ENCODE measurements at places on chromosomes 5 and 9.

DNA sequence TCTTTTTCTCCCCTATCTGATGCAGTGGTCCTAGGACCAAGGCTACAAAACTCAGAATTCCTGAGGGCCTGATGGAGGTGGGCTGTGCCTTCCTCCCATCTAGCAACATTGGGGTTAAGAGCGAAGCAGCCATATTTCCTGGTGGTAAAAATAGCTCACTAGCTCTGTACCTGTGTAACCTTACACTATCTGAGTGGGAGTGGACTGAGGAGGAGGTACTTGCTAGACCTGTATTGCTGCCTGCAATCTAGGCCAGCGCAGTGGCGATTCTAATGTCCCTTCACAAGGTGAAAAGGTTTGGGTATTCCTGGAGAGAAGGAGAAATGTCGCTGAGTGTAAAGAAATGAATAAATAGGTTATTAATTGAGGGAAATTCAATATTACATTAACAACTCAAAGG lies 80.2 kb upstream of the LIFR start:
- DNase-seq: no peak

- DNase-seq: no peak
These were observed 143.2 kb upstream of the DMRT1 start for GRCh38 chr9:698276-698675.

- DNase-seq: peak; percentile 34
These were observed 146.0 kb downstream of the CACNA1B start for GRCh38 chr9:138023394-138024124.

- DNase-seq: peak; percentile 78
These were observed at the start of gene ENTREP1 for GRCh38 chr9:69324549-69325401. ENTREP1 (plus strand) TSS chr9:69325215; CDS start chr9:69325310, 95 bp downstream.

- DNase-seq: no peak
These were observed 91.8 kb upstream of the GLRA1 start for GRCh38 chr5:152016421-152016820.

- no peak for DNase-seq
These were observed 3.7 kb downstream of the PLAC8L1 start for GRCh38 chr5:146101646-146102045.

- no peak for DNase-seq
These were observed 97.6 kb downstream of the TLE1 start for GRCh38 chr9:81591791-81592190.

DNA sequence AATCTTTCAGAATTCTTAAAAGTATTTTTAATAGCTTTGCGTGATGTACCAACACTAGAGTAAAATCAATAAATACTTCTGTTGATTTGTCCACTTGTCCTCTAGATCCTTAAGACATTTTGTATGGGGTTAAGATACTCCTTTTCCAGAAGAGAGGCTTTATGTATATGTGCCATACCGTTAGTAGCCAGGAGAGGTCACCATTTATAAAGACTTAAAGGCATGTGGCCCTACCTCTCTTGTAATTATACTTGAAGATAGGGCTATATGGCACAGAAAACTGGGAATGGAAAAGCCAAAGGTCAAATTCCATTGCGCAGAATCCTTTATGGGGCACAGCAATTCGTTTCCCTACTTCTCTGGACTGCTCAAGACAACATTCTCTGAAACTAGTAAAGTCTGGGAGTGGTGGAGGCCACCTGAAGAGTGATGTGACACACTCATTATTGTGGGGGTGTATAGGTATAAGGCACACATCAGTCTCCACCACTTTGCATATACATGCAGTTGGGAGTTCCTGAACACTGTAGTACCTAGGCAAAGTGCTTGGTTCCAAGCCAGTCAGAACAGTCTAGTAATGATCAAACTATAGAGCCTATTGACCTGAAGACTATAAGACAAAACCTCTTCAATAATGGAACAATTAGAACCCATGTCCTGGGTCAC lies 140.1 kb upstream of the FBXL17 start:
- no peak for DNase-seq

DNA sequence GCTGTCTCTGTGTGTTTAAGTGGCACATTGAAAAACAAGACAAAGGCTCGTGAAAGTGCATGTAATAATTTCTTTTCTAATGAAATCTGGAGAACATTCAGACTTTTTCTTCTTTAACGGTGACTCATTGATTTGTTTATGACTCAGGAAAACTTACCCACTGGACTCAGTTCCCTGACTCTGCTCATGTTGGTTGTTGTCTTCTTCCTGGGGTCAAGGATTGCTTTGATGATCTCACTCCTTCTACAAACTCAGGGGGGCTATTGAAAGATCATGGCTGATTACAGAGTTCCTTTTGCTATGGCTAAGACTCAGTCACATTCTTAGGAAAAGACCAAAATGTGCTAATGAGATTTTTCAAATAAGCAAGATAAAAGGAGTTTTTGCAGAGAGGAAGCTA lies 141.1 kb upstream of the DAP start:
- DNase-seq: no peak

- DNase-seq: no peak
These were observed 4.5 kb downstream of the CCNH start for GRCh38 chr5:87408204-87408603.

DNA sequence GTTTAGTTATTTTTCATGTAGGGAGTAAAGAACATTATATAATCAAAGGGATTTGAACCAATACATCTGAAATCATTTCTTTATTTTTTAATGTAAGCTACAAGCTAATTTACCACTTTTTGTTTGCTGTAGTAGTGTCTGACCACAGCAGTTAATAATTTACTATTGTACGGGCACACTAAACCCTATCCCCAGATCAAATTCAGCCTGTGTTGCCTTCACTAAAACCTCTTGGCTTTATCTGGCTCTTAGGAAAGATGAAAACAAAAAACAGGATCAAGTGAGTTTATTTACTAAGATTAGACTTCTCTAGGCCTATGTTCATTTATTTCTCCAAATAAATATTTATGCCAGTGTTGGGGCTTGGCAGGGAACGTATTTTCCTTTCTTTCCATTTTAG lies 384.1 kb downstream of the EBF1 start:
- no peak for DNase-seq

- DNase-seq: peak; percentile 76
These were observed 708 bp downstream of the RXRA start for GRCh38 chr9:134326724-134327601.

DNA sequence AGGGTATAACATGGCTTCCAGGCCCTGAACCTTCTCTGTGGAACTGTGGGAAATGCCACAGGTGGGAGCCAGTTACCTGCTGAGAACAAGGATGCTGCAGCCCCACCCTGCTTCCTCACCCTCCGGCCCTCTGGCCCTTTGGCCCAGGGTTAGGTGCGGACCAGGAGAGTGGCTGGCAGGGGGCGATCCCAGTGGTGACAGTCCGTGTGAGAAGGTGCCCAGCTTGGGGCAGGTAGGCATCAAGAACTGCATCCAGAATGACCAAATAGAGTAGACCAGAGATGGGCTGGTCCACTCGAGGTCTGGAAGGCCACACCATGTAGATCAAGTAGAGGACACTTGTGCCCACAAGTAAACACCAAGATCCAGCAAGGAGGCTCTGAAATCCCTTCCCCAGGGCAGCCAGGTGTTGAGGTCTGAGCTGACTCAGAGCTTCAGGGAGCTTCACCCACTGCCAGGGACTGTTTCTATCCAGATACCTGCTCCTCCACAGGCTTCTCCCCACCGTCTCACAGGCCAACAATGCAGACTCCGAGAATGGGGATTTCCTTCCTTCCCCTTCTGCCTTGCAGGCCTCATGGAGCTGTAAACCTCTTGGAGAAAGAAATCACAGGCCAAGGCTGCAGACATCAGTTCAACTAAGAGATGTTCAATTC lies 61.4 kb upstream of the ZSWIM6 start:
- DNase-seq: no peak

DNA sequence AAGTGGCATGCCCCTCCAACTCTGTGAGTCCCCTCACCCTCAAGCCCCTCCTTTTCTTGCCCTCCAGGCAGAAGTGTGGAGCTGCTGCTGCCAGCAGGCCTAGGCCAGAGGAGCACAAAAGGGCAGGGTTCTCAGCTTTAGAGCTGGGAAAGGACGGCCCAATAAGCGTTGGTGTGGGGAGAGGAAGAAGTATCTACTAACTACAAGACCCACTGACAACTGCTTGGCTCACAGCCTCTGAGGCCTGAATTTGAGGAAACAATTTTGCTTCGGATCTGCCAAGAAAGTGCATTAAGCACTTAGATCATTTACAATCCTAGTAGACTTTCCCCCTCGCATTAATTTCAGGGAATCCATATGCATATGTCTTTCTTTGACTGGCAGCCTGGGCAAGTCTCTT lies 179.4 kb downstream of the SNX18 start:
- DNase-seq: no peak

DNA sequence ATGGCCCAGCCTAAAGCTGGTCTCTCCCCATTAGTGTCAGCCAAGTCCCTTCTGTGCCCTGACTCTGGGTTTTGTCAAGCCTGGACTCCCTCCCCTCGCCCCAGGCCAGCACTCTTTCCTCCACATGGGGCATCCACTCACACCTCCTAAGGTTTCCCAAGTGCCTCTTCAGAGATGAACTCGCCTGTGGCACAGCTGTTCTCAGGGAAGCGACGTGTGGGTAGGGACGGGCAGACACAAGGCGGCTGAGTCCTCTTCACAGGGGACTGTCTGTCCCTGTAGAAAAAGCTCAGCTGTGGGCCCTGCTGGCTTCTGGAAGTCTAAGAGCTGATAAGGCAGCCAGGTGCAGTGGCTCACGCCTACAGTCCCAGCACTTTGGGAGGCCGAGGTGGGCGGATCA lies 78.5 kb downstream of the CACNA1B start:
- DNase-seq: no peak

- no peak for DNase-seq
These were observed 3.4 kb downstream of the G3BP1 start for GRCh38 chr5:151775025-151775606.

GRCh38 chr5:84057211-84057610 lies 327.5 kb downstream of the EDIL3 start:
- no peak for DNase-seq

DNA sequence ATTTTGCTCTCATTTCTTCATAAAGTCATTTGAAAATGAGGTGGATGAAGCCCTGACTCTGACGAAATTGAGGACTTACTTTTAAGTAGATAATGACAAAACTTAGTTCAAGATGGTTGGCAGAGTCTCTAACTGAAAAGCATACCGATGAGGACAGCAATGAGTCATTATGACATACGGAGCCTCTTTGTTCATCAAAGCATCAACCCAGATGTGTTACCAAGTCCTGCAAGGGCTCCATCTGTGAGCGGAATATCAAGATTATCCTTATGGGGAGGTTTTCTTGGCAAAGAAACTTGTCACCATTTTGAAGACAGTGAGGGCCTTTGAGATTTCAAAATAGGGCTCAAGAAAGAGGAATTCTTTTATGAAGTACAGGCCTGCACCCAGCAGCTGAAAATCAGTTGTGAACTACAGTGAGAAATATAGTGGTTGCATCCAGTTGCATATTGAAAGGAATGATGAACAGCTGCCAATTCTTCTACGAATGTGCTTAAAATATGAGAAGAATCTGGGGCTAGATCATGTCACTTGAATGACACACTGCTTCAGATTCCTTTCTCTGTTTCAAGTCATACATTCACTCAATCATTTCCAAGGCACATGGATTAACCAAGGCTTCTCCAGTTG lies 86.6 kb upstream of the SLC24A2 start:
- no peak for DNase-seq

GRCh38 chr9:127792417-127793031 lies 6.7 kb downstream of the CDK9 start:
- DNase-seq: no peak

DNA sequence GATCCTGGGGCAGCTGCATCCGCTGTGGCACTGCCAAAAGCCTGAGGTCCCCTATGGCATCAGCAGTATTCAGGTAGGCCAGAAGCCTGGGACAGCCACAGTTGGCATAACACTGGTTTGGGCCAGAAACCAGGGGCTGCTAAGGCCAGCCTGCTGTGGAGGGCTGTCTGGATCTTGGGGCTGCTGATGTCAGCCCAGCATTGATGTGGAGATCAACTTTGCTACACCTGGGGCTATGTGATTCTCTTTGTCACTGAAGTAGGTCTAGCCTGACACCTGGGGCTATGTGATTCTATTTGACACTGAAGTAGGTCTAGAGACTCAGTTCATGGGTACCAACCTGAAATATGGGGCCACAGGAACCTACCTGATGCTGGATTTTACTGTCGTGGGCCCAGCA lies 411.5 kb downstream of the RASEF start:
- DNase-seq: no peak

DNA sequence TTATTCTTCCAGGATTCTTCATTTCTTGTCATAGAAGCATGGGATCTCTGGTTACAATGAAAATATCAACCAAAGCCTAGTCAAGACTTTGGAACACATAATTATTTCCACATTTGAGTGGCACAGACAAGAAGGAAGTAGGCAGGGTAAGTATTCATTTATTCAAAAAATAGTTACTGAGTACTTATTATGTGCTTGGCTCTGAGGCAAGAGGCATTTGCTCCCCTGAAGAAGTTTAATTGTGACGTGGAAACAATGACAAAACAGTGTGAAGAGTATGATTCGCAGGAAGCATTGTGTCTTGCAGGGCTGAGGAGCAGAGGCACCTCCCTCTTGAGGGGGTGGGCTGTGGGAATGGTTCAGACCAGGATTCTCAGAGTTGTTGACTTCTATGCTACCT lies 45.0 kb upstream of the TNFSF15 start:
- no peak for DNase-seq

DNA sequence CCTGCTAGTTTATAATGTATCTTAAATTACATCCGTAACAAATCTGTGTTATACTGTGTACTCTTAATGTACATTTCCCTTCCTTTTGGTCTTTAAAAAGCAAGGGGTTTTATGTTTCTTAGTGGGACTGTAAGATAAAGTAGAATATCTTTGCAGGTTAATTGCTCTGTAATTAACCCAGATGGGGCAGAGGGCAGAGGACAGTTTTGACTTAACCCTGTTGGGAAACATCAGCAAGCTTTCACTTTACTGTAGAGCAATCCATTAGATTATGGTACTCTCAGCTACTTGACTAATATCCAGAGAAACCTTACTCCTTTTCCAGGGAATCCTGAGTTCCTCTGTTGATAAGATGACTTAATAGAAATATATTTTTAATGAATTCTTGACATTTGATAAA lies 74.3 kb downstream of the TLE4 start:
- DNase-seq: no peak

- no peak for DNase-seq
These were observed 247.7 kb upstream of the RFX3 start for GRCh38 chr9:3773362-3774060.

DNA sequence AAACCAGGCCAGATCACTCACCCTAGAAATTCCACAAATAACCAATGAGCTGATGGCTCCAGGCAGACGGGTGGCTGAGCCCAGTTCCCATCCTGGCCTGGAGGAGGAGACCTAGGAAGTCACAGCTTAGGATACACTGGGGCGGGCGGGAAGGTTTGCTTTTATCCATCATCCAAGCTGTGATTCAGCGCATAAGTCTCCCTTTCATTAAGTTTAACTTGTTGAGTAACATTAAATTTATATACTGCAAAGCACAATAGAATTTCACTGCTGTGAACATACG lies 55.7 kb downstream of the THBS4 start:
- DNase-seq: no peak

- DNase-seq: no peak
These were observed 25.8 kb downstream of the CD180 start for GRCh38 chr5:67170767-67171166.

GRCh38 chr9:131276891-131277286 lies 579 bp upstream of the FAM78A start:
- no peak for DNase-seq
